NCI-H1436 (cell line): ENCODE measurements at places on chromosomes 5 and 9.

- no peak for DNase-seq
These were observed 60.2 kb downstream of the NEURL1B start for GRCh38 chr5:172701291-172701656.

DNA sequence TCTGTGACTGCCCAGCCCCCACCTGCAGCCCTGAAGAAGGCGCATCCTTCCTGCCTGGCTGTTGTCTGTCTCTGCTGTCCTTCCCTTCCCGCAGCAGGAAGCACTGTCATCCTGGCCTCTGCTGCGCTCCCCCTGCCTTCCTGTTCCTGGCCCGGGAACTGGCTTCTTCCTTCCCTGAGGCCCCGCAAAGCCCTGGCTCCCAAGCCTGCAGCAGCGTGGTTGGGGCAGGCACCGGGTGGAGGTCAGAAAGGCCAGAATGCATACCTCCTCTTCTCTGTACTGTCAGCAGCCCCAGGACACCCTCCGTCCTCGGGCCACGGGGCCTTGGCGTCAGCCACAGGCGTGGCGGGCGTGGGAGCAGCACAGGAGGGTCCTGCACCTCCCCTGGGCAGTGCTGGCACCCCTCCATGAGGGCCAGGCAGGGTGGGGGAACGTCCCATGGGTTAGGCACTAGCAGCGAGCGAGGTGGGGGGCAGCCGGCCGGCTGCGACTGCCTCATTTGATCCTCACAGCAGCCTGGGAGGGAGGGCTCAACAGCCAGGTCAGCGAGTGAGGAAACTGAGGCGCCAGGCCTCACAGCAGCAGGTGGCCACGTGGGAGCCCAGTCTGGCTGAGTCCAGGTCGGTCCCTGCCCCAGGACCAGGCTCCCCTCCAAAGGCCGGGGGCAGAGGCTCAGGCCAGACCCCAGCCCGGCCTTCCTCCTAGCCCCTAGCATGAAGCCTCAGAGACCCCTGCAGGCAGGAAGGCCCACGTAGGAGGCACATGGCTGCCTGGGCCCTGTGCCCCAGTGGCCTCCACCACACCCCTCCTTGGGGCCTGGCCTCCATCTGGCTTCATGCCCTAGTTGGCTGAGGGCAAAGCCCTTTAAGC is 9.4 kb downstream of the FLT4 start:
- no peak for DNase-seq

- DNase-seq: no peak
These were observed 482.3 kb downstream of the SPOCK1 start for GRCh38 chr5:137016783-137017324.

DNA sequence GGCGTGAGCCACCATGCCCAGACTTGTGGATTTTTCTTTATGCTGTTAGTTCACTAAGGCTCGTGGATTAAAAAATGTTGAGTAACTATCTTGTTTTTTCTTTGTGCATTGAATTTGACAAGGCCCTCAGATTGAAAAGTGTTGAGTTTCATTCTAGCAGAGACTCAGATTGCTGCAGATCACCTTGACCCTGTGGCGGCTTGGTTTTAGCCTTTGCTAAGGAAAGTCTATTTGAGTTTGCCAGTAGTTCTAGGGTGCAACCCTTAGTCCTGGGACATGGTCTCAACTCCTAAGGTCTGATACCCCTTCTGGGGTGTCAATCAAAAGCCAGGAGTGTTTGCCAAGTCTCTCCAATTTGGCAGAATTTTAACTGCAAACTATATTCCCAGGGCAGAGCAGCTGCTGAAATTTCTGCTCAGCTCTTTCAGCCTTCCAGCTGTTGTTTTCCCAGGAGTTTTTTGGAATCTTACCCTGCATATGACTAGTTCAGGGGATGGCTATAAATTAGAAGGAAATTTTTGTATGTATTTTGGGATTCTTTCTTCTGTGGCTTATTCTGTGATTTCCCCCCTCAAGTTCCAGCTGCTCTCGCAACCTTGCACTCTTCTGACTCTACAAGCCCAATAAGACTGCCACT is 84.3 kb upstream of the HAND1 start:
- DNase-seq: no peak

- no peak for DNase-seq
These were observed 20.0 kb upstream of the PCAT7 start for GRCh38 chr9:94534901-94535300.

DNA sequence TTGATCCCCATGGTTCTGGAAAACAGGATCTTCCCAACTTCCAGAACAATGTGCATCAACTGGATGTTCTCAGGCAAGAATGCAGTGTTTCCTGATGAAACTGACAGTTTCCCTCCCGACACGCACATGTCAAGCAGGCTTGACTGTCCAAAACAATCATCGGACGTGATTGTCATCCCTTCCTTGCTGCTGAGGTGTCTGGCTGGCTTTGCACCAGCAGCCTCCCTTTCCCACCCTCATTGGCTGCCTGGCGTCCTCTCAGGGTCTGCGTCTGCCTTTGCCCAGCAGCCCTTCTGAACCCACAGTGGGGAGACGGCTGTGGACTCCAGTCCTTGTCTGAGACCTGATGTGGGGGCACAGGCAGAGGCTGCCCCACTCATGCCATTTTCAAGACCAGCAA is 110.8 kb downstream of the MARCHF3 start:
- no peak for DNase-seq

GRCh38 chr9:109893241-109893640 is 113.2 kb downstream of the PALM2AKAP2 start:
- DNase-seq: no peak

- DNase-seq: no peak
These were observed 35.4 kb upstream of the RICTOR start for GRCh38 chr5:39109606-39110005.

DNA sequence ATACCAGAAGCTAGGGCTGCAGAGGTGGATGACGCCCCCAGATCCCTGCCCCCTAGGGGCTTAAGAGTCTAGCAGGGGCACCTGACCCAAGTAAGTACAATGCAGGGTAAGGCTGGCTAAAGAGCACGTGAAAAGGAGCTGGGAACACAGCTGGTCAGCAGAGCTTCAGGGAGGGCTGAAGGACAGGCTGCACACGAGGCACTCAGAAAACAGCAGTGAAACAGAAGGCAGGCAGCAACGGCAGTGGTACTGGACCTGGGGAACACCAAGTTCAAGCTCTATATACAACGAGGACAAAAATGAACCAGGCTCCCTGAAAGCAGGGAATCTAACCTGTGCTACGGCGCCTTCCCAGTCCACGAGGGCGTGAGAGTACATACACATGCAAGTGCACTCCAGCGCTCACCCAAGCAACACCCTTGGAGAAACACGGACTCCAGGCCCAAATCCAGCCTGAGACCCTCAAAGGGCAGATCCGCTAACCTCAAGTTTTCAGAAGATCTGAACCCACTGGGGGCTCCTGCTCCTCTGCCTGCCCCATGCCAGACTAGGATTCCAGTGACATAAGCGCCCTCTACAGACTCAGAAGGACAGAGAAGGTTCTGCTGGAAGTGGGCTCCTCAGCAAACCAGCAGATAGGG is 57.4 kb downstream of the PSMB7 start:
- DNase-seq: no peak

GRCh38 chr5:86909418-86910295 is 291.9 kb downstream of the COX7C start:
- no peak for DNase-seq
